Gastrocnemius medialis (tissue), 4 donors: ENCODE measurements at places on chromosomes 13 and 19. TPM values are rescaled to one million over a fixed set of nuclear protein-coding genes. Genes with fewer than 3 reads are reported as not detected.

The TBXA2R gene
- total RNA-seq = 0.36 TPM

The PLK5 gene
- total RNA-seq = not detected

The LGALS7 gene
- not detected for total RNA-seq

DNA sequence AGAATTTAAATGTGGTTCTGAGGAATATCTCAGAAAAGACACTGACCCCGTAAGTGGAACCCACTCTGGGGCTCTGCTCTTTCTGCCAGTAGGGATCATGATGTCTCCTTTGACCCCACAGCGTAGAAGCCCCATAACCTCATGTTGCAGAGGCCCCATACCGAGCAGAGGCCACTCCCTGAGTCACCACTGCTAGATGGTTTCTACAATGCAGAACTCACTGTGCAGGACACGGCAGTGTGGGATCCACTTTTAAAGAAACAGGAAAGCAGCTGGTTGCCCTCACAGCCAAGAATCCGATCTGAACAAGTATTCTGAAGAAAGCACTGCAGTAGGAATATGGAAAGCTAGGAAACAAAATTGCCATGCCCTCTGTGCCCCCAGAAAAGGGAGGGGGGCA is 4.2 kb downstream of the SLC7A1 start:
- DNase-seq = no peak

- DNase-seq = no peak
Measured at GRCh38 chr13:111166882-111167675, 52.0 kb downstream of the ARHGEF7 start.
